ENCODE measurements at places on chromosomes 7 and 10. TPM values are rescaled to one million over a fixed set of nuclear protein-coding genes. Genes with fewer than 3 reads are reported as not detected.

- peaks cover 47% of the 10 kb centered on the region for H3K4me1 ChIP-seq
- H3K27me3 ChIP-seq = no peaks in the 10 kb centered on the region
- peaks cover 4% of the 10 kb centered on the region for H3K36me3 ChIP-seq
- H3K27ac ChIP-seq = no peak overlapping the region
These were observed 207.6 kb upstream of the KLF14 start for GRCh38 chr7:130941322-130942210.

DNA sequence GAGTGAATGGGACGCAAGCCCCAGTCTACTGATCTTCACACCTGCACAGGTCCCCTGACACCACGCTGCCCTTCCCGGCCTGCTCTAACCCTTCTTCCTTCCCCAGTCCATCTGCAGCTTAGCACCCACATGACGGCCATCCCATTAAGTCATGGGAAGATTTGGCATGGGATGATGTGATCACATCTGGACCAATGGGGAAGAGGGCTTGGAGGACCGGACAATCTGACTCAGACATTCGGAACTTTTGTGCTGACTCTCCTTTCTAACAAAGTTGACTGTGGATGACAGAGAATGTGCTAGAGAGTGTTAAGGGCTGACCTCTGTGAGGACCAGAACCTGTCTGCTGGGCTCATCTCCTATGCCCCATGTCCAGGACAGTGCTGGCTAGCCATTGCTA lies 15.6 kb downstream of the CXCL12 start:
- no peak overlapping the region for H3K27ac ChIP-seq
- H3K27me3 ChIP-seq = no peaks in the 10 kb centered on the region
- no peak overlapping the region for H3K4me3 ChIP-seq

- H3K27ac ChIP-seq = peak overlapping the region; percentile 65
- H3K4me1 ChIP-seq = peaks cover 52% of the 10 kb centered on the region
These were observed 56.8 kb downstream of the ARID5B start for GRCh38 chr10:61958311-61958710.

- peaks cover 45% of the 10 kb centered on the region for H3K4me1 ChIP-seq
- no peaks in the 10 kb centered on the region for H3K27me3 ChIP-seq
- H3K36me3 ChIP-seq = peaks cover 7% of the 10 kb centered on the region
- peak overlapping the region; percentile 28 for H3K27ac ChIP-seq
- no peak for DNase-seq
- no peak overlapping the region for H3K4me3 ChIP-seq
These were observed 435.9 kb downstream of the PLXNA4 start for GRCh38 chr7:132140341-132140740.

- no peak overlapping the region for H3K27ac ChIP-seq
- H3K36me3 ChIP-seq = no peaks in the 10 kb centered on the region
- H3K4me3 ChIP-seq = no peak overlapping the region
- H3K27me3 ChIP-seq = peaks cover 18% of the 10 kb centered on the region
- peak; percentile 59 for DNase-seq
- H3K4me1 ChIP-seq = no peaks in the 10 kb centered on the region
These were observed 208.9 kb downstream of the DNAJB6 start for GRCh38 chr7:157545681-157546060.

- peak; percentile 52 for DNase-seq
- no peaks in the 10 kb centered on the region for H3K4me1 ChIP-seq
- no peak overlapping the region for H3K4me3 ChIP-seq
- peaks cover 5% of the 10 kb centered on the region for H3K27me3 ChIP-seq
- no peak overlapping the region for H3K27ac ChIP-seq
These were observed 13.1 kb downstream of the RBP3 start for GRCh38 chr10:47361293-47361692.

DNA sequence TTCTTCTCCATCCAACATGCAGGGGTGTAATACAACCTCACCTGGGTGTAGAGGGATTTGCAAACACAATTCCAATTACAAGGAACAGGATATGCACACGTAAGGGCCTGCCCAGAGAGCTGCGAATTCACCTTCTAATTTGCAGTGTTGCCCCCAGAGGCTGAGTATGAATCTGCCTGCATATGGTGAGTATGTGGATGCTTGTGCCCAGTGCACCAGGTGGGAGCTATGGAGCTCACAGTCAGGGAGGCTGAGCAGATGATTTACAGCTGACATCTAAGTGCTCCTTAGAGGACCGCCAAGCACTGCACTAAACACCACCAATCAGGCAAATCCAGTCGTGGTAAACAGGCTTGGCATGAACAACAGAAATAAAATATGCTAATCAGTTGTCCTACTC lies 132.0 kb downstream of the RELN start:
- H3K27me3 ChIP-seq = peaks cover 12% of the 10 kb centered on the region
- DNase-seq = no peak
- no peaks in the 10 kb centered on the region for H3K36me3 ChIP-seq

DNA sequence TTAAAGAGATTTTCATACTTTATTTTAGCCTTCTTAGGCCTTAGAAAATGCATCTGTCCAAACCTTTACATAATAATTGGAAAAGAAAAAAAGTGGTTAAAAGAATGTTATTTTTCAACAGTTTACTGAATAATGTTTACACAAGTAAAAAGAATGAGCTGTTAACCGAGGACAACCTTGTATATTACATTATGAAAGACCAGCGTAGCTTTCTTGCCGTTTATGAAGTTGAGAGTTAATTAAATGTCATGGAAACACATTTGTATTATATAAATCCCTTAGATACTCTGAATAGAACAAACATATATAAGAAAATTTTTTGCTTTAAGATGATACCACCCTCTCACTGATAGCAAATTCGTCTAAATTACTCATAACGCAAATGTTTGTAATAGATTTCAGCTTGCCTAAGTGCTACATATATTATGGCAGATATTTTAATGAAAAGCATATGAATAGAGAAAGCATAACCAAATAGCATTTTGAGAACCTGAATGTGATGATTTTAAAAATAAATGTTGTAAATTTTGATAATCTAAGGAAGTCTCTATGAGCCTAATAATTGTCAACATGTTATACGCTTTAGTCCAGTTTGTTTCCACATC lies 9.1 kb downstream of the CACNB2 start:
- no peaks in the 10 kb centered on the region for H3K4me1 ChIP-seq
- DNase-seq = no peak
- H3K27me3 ChIP-seq = peaks cover 24% of the 10 kb centered on the region
- H3K27ac ChIP-seq = no peak overlapping the region
- no peak overlapping the region for H3K4me3 ChIP-seq

GRCh38 chr10:100774223-100774622 lies 28.8 kb downstream of the PAX2 start:
- H3K4me3 ChIP-seq = no peak overlapping the region
- no peaks in the 10 kb centered on the region for H3K4me1 ChIP-seq
- no peak overlapping the region for H3K27ac ChIP-seq

- peaks cover 8% of the 10 kb centered on the region for H3K4me1 ChIP-seq
- H3K4me3 ChIP-seq = no peak overlapping the region
- peak overlapping the region; percentile 46 for H3K27ac ChIP-seq
- H3K36me3 ChIP-seq = no peaks in the 10 kb centered on the region
These were observed 247.4 kb downstream of the PTEN start for GRCh38 chr10:88110822-88111221.

DNA sequence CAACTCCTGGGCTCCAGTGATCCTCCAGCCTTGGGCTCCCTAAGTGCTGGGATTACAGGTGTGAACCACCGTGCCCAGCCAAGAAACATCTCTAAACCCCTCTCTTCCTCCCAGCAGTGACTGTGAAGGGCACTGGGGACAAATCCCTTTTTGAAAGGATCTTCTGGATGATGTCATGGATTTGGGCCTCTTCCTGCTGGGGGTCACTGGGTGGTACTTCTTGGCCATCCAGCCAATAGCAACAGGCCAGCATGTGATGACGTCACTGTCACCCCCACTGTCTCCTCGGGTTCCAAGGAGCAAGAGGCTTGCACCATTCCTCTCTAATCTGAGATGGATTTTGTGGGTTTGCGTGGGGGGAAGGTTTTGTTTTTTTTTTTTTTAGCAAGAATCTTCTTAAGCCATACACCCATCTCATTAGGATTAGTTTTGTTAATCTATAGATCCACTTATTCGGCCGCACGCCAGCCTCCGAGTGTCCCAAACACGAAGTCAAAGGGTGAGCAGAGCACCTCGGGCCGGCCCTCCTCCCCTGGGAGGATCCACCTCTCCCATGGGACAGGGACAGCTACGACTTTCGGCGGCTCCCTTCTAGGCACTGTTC lies 29.4 kb upstream of the TNRC18 start:
- H3K27ac ChIP-seq = no peak overlapping the region
- DNase-seq = no peak
- no peaks in the 10 kb centered on the region for H3K4me1 ChIP-seq
- no peaks in the 10 kb centered on the region for H3K36me3 ChIP-seq

DNA sequence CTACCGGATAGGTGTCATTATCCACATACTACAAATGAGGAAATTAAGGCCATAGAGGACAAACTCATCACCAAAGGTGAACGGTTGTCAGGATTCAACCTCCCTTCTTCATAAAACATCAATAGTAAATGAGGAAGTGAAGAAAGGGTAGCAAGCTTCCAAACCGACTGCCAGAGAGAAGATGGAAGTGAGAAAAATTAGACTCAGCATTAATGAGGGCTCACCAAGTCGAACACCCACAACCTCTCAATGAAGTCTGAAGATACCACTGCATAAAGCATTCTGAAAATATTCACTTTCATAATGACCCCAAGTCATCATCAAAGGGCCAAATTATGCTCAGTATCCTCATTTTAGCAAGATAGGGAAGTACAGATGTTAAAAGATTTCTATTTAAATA lies 29.6 kb downstream of the ABCB4 start:
- H3K27ac ChIP-seq = no peak overlapping the region
- H3K27me3 ChIP-seq = peaks cover 2% of the 10 kb centered on the region
- no peak for DNase-seq
- no peaks in the 10 kb centered on the region for H3K36me3 ChIP-seq
- H3K4me3 ChIP-seq = no peak overlapping the region

GRCh38 chr7:17685141-17685540 lies 255.2 kb downstream of the SNX13 start:
- no peak for DNase-seq
- H3K27ac ChIP-seq = no peak overlapping the region
- no peak overlapping the region for H3K4me3 ChIP-seq
- peaks cover 4% of the 10 kb centered on the region for H3K36me3 ChIP-seq
- no peaks in the 10 kb centered on the region for H3K27me3 ChIP-seq
- H3K4me1 ChIP-seq = peaks cover 60% of the 10 kb centered on the region

DNA sequence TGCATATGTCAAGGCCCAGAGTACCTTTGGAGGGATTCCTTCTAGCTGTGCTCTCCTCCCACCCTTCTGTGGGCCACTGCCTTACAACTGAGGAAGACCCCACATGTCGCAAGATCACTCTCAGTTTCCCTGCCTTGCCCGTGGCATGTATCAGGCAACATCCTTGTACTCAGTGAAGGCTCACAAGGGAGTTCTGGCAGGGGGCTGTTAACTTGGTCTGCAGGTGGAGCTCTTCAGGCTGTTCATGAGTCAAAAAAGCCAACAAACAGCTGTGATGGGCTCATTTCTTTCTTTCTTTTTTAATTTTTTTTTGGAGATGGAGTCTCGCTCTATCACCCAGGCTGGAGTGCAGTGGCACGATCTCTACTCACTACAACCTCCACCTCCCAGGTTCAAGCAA lies 513.0 kb upstream of the ANKRD30A start:
- H3K36me3 ChIP-seq = no peaks in the 10 kb centered on the region
- H3K27ac ChIP-seq = no peak overlapping the region
- H3K4me1 ChIP-seq = peaks cover 39% of the 10 kb centered on the region
- H3K4me3 ChIP-seq = no peak overlapping the region
- no peak for DNase-seq
- no peaks in the 10 kb centered on the region for H3K27me3 ChIP-seq

GRCh38 chr10:124125305-124126116 lies 32.1 kb upstream of the CHST15 start:
- no peaks in the 10 kb centered on the region for H3K36me3 ChIP-seq
- peaks cover 3% of the 10 kb centered on the region for H3K27me3 ChIP-seq
- peaks cover 9% of the 10 kb centered on the region for H3K4me1 ChIP-seq
- H3K27ac ChIP-seq = no peak overlapping the region
- peak; percentile 6 for DNase-seq

GRCh38 chr7:12633582-12633981 lies 53.9 kb upstream of the ARL4A start:
- no peaks in the 10 kb centered on the region for H3K4me1 ChIP-seq
- H3K4me3 ChIP-seq = no peak overlapping the region
- H3K27ac ChIP-seq = no peak overlapping the region
- H3K36me3 ChIP-seq = no peaks in the 10 kb centered on the region

DNA sequence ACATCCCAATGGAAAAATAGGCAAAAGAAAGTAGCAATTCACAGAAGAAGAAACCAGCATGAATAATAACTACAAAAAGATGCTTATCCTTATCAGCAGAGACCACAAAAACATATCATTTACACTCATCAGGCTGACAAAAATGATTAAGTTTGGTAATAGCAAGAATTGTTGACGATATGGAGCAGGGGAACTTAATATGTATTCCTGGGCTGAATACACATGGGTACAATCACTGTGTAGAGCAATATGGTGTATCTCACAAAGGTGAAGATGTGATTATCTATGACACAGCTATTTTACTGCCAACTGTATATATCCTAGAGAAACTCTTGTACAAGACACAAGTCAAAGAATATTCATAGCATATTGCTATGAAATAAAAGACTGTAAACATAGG lies 141.8 kb upstream of the NOBOX start:
- no peak for DNase-seq
- H3K36me3 ChIP-seq = no peaks in the 10 kb centered on the region
- H3K4me1 ChIP-seq = no peaks in the 10 kb centered on the region
- H3K27me3 ChIP-seq = no peaks in the 10 kb centered on the region
- H3K27ac ChIP-seq = no peak overlapping the region
- H3K4me3 ChIP-seq = no peak overlapping the region

GRCh38 chr7:14762561-14762960 lies 140.0 kb downstream of the DGKB start:
- H3K4me3 ChIP-seq = no peak overlapping the region
- no peak for DNase-seq
- H3K36me3 ChIP-seq = no peaks in the 10 kb centered on the region
- H3K27me3 ChIP-seq = no peaks in the 10 kb centered on the region
- H3K4me1 ChIP-seq = peaks cover 48% of the 10 kb centered on the region

DNA sequence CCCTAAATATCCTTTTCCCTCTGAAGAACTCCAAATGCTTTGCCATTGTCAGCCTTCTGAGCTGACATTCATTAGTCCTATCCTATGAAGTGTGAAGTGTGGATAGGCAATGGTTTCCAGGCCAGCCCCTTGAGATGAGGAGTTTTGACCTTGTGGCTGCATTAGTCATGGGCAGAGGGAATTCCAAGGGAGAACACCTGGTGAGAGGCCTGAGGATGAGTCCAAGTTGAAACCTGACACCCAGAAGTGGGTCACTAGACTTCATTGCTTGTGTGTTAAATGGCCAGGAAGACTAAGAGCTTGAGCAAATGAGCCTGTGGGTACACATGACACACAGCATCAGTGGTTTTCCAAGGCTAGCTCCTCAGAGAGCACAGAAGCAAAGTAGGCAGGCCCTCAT lies 260.8 kb downstream of the SKAP2 start:
- no peak overlapping the region for H3K4me3 ChIP-seq
- H3K27ac ChIP-seq = no peak overlapping the region
- H3K36me3 ChIP-seq = no peaks in the 10 kb centered on the region
- H3K4me1 ChIP-seq = no peaks in the 10 kb centered on the region
- peaks cover 30% of the 10 kb centered on the region for H3K27me3 ChIP-seq

- H3K4me3 ChIP-seq = no peak overlapping the region
- H3K27me3 ChIP-seq = no peaks in the 10 kb centered on the region
- H3K36me3 ChIP-seq = no peaks in the 10 kb centered on the region
- H3K4me1 ChIP-seq = peaks cover 12% of the 10 kb centered on the region
- H3K27ac ChIP-seq = no peak overlapping the region
These were observed 38.8 kb upstream of the TCF7L2 start for GRCh38 chr10:112911206-112911605.

RTKN2 gene
- 3.4 TPM for total RNA-seq

GGCT gene
- total RNA-seq = 25.6 TPM

VSTM2A gene
- total RNA-seq = not detected

SLC16A9 gene
- total RNA-seq = 1.00 TPM

EBLN1 gene
- total RNA-seq = not detected

GIMAP1 gene
- total RNA-seq = not detected

CLDN4 gene
- total RNA-seq = 0.80 TPM

CNTNAP2 gene
- 1.2 TPM for total RNA-seq
